ENCODE measurements at places on chromosomes 12 and 14.

DNA sequence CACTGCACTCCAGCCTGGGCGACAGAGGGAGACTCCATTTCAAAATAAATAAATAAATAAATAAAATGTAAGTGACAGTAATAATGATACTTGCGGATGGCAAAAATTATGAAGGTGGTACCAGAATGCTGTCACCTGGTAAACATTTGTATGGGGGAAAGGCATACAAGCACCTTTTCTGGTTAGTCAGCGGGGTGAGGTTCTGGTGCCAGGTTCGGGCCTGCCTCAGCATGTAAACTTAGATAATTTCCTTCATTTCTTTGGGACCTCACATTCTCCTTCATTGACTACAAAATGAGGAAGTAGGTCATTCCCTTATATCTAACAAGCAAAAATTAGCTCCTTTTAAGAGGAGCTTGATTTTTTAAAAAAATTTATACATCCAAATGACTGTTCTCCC, 10.8 kb downstream of the VTI1B start:
- DNase-seq, result no peak

GRCh38 chr14:76257842-76258397, 106.2 kb downstream of the GPATCH2L start:
- no peak for DNase-seq

GRCh38 chr12:132154341-132154761, 10.1 kb downstream of the NOC4L start:
- DNase-seq, result no peak

DNA sequence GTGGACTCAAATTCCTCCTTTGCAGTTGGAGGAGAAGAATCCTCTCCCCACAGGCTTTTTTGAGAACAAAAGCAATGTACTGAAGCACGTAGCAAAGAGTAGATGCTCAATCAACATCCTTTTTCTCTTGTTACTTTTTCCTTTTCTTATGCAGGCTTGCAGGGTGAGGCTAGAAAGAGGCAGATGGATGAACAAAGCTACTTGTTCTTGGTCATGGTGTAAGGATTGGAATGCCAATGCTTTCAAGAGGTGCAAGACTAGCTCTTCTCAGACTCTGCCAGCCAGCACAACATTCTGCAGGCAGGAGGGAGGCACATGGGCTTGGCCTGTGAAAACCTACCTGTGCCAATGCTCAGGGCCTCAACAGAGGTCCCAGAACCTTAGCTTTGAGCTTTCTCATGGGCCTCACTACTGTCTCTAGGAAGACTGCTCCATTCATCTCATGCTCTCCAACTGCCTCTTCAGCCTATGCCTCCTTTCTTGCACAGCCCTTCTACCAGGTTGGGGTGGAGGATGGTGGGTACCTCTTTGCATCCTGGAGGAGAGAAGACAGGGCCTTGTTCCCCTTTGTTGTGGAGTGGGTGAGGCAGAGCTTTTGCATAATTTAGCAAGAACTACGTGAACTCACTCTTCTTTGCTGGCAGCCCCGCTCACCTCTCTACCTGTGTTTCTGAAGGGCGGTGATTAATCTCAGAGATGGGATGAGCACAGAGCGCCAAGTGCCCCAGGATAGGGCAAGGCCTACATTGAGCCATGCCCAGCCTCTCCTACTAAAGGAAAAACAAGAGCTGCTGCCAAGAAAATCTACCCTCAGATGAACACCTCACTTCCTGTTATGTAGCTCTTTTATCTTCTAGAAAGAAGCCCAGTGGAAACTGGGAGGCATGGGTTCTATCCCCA, 1119.7 kb downstream of the VRK1 start:
- DNase-seq, result no peak

DNA sequence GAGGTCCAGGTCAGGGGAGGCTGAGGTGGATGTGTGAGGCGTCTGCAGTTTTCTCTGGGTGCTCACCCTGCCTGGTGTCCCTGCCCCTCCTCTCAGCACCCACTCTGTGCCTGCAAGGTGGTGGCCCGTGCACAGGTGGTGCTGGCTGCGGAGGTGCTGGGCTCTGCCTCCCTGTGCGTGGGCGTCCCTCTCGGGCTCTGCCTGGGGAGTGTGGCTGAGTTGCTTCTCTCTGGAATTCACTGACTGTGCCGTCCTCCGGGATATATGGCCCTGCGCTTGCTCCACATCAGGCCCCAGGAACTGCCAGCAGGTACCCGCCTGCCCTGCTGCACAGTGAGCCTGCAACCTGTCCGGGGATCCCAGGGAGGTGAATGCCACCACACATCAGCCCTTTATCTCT, 379.1 kb downstream of the TMEM121 start:
- no peak for DNase-seq

DNA sequence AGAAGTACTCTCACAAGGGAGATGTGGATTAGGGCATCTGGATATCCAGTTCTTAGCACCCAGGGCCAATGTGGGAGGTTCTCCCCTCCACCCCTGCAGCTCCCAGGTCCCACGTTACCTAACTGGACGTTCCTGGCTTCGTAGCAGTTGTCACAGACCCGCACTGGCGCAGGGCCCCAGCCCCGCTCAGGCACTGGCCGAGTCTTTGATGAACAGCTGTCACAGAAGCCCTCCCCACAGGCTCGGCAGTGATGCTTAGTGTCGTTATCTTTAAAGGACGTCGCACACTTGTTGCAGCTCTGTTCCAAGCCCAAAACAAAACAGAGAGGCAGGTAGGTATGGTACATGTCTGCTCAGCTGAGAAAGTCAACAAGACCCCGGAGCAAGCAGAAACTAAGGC, 48.4 kb downstream of the DCAF4 start:
- no peak for DNase-seq

GRCh38 chr12:108712925-108713203, 18.5 kb downstream of the CORO1C start:
- DNase-seq, result no peak

DNA sequence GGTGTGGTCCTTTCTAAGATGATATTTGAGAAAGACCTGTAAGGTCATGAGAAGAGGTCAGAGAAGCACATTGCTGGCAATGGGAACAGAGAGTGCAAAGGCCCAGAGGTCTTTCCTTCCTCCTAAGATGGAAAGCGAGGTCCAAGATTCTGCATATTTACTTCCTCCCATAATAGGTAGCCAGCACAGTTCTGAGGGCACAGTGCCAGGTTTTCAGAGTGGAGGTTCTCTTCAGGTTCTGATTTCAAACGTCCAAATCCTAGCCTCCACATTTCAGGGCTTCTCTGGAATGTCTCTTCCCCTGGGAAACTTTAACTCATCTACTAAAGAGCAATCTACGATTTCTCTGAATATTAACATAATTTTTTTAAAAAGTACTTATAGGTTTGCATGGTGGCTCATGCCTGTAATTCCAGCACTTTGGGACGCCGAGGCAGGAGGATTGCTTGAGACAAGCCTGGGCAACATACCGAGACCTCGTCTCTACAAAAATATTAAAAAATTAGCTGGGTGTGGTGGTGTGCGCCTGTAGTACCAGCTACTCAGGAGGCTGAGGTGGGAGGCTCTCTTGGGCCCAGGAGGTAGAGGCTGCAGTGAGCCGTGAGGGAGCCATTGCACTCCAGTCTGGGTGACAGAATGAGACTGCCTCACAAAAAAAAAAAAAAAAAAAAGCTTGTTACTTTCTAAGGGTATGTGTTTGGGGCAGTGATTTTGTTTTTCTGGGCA, 526 bp upstream of the MRPL42 start:
- DNase-seq, result no peak

- no peak for DNase-seq
Measured at GRCh38 chr12:95848575-95849388, 10.0 kb upstream of the SNRPF start.

DNA sequence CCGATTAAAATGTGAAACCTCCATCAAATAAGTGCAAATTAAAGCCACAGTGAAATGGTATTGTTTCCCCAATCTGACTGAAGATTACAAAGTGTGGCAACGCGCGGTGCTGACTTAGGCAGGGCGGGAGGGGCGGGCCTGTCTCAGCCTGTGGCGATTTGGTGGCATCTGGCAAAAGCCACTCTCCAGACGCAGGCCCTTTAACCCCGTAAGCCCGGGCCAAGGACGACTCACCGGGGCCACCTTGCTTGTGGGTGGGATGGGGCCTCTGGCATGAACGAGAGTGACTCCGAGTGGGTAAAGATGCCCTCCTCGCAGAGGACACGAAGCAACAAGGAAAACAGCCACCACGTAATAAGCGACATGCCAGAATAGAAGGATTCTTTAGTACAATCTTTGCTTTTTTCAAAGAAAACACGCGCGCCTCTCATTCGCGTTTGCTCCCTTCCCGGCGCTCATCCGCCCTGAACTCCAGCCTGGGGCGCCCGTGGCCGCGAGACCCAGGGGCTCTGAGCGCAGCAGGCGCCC, 815 bp downstream of the DEGS2 start:
- no peak for DNase-seq

DNA sequence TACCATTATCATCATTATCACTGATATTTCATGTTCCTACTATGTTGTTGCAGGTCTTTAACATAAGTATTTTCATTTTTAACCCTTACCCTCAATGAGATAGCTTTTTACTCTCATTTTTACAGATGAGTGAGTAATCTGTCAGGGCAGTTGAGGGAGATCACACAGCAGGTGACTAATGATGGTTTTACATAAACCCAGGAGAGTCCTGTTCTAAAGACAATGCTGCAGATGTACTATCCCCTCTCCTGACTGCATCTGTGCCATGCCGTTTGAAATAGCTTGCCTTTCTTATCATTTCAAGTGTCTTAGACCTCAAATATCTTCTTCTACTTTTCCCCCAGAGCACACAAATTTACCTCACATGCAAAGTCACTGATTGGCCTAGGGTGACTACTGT, 1552.1 kb upstream of the SEL1L start:
- DNase-seq, result no peak

GRCh38 chr14:104978746-104979691, 845 bp upstream of the AHNAK2 start:
- DNase-seq, result no peak

- no peak for DNase-seq
Measured at GRCh38 chr12:91023326-91024004, 18.7 kb upstream of the EPYC start.

- DNase-seq, result no peak
Measured at GRCh38 chr14:73816393-73816816, 35.2 kb upstream of the PTGR2 start.

DNA sequence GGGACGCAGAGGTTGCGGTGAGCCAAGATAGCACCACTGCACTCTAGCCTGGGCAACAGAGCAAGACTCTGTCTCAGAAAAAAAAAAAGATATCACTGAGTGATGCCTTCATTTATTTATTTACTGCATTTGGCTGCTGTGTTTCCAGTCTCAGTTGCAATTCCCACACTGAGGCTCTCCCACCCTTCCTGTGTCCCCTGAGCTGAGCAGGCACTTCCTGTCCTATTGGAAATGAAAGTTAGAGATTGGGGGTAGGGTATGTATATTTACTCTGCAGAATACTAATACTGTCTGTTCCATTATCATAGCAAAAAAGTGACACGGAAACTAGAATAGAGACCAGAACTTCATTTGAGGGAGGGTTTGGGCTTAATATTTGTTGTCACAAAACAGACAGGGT, 1.6 kb upstream of the RBMS2 start:
- DNase-seq, result no peak

DNA sequence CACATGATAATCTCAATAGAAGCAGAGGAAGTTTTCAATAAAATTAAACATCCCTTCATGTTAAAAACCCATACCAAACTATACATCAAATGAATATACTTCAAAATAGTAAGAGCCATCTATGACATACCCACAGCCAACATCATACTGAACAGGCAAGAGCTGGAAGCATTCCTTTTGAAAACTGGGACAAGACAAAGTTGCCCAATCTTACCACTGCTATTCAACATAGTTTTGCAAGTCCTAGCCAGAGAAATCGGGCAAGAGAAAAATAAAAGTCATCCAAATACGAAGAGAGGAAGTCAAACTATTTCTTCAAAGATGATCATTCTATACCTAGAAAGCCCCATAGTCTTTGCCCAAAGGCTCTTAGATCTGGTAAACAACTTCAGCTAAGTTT, 454.7 kb upstream of the PRICKLE1 start:
- no peak for DNase-seq

- DNase-seq, result no peak
Measured at GRCh38 chr12:45122768-45123380, 72.0 kb upstream of the DBX2 start.

- DNase-seq, result no peak
Measured at GRCh38 chr12:45575823-45576475, 153.6 kb upstream of the ARID2 start.

- no peak for DNase-seq
Measured at GRCh38 chr12:114414866-114415524, 9.1 kb upstream of the TBX5 start.

- DNase-seq, result no peak
Measured at GRCh38 chr14:68174446-68174845, 354.9 kb downstream of the RAD51B start.

DNA sequence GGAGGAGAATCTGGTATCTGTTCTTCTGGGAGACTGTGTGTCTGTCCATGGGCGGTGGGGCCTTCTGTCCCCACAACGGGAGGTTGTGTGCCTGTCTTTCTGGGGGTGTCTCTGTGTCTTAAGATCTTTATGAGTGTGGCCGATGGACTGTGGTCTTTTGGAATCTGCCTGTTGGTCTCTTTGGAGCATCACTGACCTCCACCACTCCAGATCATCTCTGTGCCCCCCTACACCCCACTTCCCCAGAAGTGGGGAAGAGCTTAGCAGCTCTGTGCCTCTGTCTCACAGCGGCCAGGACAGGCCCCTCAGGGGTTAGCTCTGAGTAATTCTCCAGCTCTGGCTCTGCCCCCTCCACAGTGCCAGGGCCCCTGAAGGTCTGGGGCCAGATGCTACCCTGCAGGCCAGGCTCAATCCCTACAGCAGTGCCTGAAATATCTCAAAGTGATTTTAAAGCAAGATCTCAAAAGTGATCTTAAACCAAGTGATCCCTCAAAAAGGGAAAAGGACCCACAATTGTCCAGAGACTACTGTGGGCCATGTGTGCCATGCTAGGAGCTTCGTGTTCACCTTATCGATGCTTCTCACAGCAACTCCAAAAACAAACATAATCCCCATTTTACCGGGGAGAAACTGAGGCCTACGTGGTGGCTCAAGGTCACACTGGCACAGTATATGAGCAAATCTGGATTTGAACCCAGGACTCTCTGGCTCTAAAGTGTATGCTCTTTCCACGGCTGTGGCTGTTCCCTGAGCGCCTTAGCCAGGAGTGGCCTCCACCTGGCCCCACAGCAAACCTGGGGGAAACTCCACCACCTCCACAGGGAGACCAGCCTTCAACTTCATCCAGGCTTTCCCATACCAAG, 26.0 kb upstream of the KRT78 start:
- no peak for DNase-seq

- no peak for DNase-seq
Measured at GRCh38 chr12:6697584-6698351, 2.8 kb downstream of the PIANP start.

- no peak for DNase-seq
Measured at GRCh38 chr14:87153391-87153790, 839.6 kb downstream of the GALC start.

- DNase-seq, result no peak
Measured at GRCh38 chr14:71138448-71139293, 231.4 kb downstream of the PCNX1 start.

DNA sequence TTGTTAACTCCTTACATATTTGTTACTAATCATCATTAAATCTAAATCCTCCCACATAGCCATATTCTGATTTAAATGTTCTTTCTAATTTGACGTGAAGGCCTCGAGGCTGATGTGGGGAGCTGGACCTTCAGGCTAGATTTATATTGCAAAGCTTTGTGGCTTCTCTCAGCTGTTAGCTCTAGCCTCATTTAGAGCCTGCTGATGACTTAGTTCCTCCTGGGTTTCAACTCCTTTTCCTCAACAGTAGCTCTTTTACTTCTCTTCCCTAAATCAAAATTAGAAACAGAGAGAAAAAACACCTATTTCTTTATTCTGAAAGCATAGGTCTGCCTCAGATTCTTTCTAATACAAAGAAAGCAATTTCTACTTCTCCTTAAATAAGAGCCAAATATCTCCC, 477.5 kb upstream of the CCDC196 start:
- DNase-seq, result no peak

GRCh38 chr12:104702565-104703139, 245.9 kb downstream of the CHST11 start:
- no peak for DNase-seq
